ENCODE measurements at places on chromosomes 5 and 9.

- DNase-seq: no peak
Measured at GRCh38 chr9:89481538-89481915, 16.4 kb downstream of the SEMA4D start.

DNA sequence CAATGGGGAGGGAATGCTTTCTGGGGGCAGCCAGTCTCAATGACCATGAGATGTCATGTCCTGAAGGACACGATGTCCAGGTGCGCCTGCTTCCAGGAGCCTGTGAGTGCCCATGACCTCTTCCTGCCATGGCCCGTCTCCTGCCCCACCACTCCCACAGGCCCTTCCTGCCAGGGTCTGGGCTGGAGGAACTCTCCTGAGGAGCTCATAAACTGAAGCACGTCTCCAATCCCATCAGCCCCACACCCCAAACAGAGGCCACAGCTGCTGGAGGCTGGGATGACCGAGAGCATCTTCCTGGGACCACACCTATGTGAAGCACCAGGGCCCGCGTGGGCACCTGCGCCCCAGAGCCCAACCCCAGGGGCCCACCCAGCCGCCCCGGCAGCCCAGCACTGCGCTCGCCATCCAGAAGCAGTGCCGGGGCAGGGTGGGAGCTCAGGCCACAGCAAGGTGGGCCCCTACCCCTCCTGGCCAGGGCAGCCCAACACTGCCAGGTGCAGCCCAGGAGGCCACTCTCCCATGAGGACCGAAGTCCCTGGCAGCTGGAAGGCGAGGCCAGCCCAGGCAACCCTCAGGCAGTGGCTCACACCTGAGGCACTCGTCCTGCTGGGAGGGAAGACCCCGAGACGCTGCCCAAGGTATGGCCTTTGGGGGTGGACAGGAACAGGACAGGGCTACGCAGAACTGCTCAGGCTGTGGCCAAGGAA is 53.9 kb upstream of the UBAC1 start:
- DNase-seq: no peak

DNA sequence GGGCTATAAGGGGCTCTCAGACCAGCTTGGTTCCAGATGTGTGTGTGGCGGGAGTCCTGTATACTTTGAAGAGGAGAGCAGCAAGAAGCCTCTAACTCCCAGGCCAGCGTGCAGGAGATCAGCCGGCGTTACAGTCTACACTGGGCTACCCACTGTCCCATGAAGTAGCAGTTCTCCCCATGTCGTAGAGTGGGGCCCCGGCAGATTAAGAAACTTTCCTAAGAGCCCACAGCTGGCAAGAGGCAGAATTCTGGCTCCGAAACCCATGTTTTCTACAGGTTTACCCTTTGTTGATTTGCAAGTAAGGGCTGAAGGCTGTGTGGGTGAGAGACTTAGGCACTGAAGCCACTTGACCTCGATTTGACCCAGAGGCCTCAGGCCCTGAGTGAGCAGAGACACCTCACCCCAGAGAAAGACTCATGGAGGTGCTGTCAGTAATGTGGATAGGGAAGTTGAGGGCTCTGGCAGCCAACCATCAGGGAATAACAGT is 881 bp upstream of the B4GALT1 start:
- no peak for DNase-seq

DNA sequence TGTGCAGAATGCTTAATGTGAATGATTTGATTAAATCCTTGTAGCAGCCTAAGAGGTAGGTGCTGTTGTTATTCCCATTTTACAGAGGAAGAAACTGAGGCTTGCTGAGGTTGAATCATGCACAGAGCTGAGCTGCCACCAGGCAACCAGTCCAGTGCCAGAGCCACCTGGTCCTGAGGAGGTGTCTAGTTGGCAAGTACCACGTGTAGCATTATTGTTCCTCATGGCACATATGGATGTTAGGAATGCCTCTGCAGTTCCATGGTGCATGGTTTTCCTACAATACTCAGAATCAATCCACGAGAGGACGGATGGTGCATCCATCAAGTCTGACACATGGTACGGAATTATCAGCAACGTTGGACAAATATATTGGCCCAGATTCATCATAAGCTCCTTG is 8.9 kb downstream of the UBE2QL1 start:
- DNase-seq: no peak

DNA sequence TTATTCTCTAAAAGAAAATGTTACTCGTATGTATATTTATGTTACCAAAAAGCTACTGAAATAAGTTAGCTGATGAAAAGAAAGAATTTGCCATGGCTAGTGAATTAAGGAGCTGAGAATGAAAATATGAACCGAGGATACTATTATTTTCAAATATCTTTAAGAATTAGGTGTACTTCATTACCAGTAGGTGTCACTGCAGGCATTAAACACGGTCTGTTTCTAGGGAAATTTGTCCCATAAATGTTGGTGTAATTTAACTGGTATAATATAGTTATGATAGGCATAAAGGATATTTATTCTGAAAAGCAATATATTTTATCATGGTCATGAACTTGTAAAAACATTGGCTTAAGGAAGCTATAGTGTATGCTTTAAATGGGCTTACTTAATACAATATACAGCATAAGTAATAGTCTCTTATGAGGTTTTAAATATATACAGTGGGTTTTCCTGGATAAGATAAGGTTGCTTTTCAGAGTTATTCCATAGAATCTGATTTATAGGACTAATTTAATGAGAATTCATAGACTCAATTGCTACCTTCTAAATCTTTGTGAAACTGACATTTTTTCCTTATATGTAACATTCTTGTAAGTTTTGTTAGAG is 72.4 kb upstream of the MPDZ start:
- DNase-seq: no peak

GRCh38 chr5:100434815-100435214 is 100.4 kb upstream of the FAM174A start:
- no peak for DNase-seq

GRCh38 chr9:2545881-2546490 is 75.6 kb upstream of the VLDLR start:
- no peak for DNase-seq
